Left ventricle myocardium inferior (tissue), 1 donor: ENCODE measurements at places on chromosomes 4 and X. TPM values are rescaled to one million over a fixed set of nuclear protein-coding genes. Genes with fewer than 3 reads are reported as not detected.

RASSF6 gene
- total RNA-seq: not detected

TLR1 gene
- 3.5 TPM for total RNA-seq

PDHA1 gene
- 1,069 TPM for total RNA-seq

GPM6B gene
- total RNA-seq: 4.5 TPM

CXCL10 gene
- total RNA-seq: not detected

CDKL2 gene
- total RNA-seq: 0.11 TPM

TIMM17B gene
- total RNA-seq: 76.1 TPM

DOK7 gene
- total RNA-seq: 46.7 TPM

ZNF674 gene
- 2.9 TPM for total RNA-seq

FAM236A gene
- not detected for total RNA-seq

ADGRG2 gene
- total RNA-seq: 0.16 TPM

HTRA3 gene
- 119 TPM for total RNA-seq

OTUD6A gene
- not detected for total RNA-seq

TBCK gene
- total RNA-seq: 20.3 TPM

PAGE2 gene
- total RNA-seq: not detected

ATP8A1 gene
- 19.2 TPM for total RNA-seq

FAM9C gene
- total RNA-seq: not detected

GLOD5 gene
- total RNA-seq: not detected

NDP gene
- not detected for total RNA-seq

SEC24B gene
- total RNA-seq: 26.4 TPM

STK32B gene
- total RNA-seq: 0.55 TPM

CT45A5 gene
- total RNA-seq: not detected

CEP44 gene
- total RNA-seq: 11.2 TPM

SHROOM4 gene
- 10.5 TPM for total RNA-seq

IL21 gene
- total RNA-seq: not detected

GRIA2 gene
- total RNA-seq: not detected

GUCY1B1 gene
- total RNA-seq: 12.6 TPM

LNX1 gene
- 9.5 TPM for total RNA-seq

ARHGEF9 gene
- 48.1 TPM for total RNA-seq

RTL3 gene
- total RNA-seq: 0.14 TPM

DGAT2L6 gene
- not detected for total RNA-seq

DUSP9 gene
- total RNA-seq: not detected

FGFRL1 gene
- 22.4 TPM for total RNA-seq

CABS1 gene
- not detected for total RNA-seq
